ENCODE measurements at places on chromosomes 3 and 15. TPM values are rescaled to one million over a fixed set of nuclear protein-coding genes. Genes with fewer than 3 reads are reported as not detected.

ZNF660 gene
- 2.3 TPM for polyA plus RNA-seq

NEDD4 gene
- polyA plus RNA-seq = 4.4 TPM

MESP1 gene
- 0.50 TPM for polyA plus RNA-seq

TMEM266 gene
- 1.2 TPM for polyA plus RNA-seq

STRIT1 gene
- polyA plus RNA-seq = 0.32 TPM

LDHAL6B gene
- not detected for polyA plus RNA-seq

NRROS gene
- polyA plus RNA-seq = 5.2 TPM

LINGO1 gene
- 0.75 TPM for polyA plus RNA-seq

C3orf85 gene
- 0.32 TPM for polyA plus RNA-seq

KNSTRN gene
- 12.5 TPM for polyA plus RNA-seq

PRC1 gene
- polyA plus RNA-seq = 18.7 TPM

CHRNA7 gene
- 1.1 TPM for polyA plus RNA-seq

GRCh38 chr3:55661141-55661540 lies 174.0 kb upstream of the WNT5A start:
- H3K27me3 ChIP-seq = no peaks in the 10 kb centered on the region
- no peaks in the 10 kb centered on the region for H3K36me3 ChIP-seq
- peaks cover 25% of the 10 kb centered on the region for H3K4me1 ChIP-seq
- H3K4me3 ChIP-seq = no peak overlapping the region

GRCh38 chr3:112171144-112171543 lies 38.1 kb upstream of the GCSAM start:
- no peaks in the 10 kb centered on the region for H3K4me1 ChIP-seq
- no peaks in the 10 kb centered on the region for H3K36me3 ChIP-seq
- no peak overlapping the region for H3K27ac ChIP-seq
- no peaks in the 10 kb centered on the region for H3K27me3 ChIP-seq

- DNase-seq = no peak
- H3K27ac ChIP-seq = no peak overlapping the region
- peaks cover 10% of the 10 kb centered on the region for H3K36me3 ChIP-seq
Measured at GRCh38 chr15:43484455-43484854, 8.5 kb downstream of the TP53BP1 start.

DNA sequence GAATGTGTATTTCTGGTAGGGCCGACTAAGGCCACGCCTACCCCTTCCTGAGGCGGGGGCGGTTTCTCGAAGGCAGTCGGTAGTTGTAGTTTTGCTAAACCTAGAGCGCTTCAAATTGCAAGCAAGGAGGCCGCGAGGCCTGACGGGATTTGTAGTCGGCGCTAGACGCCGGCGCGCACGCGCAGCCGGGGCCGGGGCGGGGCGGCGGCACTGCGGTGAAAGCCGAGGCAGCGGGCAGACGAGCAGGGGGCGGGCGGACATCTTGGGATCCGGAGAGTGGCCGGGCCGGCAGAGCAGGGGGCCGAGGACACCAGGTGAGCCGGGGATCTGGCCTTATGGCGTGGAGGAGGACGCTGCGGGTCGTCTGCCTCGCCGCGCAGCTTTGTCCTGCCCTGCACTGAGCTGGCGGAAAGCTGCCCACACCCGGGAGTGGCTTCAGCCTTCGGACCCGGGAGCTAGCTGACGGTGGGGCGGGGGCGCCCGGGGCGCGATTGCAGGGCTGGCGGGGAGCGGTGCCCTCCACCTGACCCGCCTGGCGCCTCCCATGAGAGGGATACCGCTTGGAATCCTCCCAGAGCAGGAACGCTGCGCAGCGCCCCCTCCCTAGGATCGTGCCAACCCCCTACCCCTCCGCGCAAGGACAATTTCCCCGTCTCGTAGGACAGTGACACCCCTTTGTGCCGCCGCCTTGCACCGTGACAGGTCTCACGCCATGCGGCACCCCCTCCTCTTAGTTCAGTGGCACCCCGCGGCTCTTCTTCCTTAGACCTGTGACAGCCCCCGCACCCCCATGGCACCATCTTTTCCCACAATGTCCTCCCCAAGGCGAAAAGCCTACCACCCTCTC lies at the start of gene AP2M1:
AP2M1 (plus strand) TSS at position 210 of the 847 bp plus-strand sequence. CDS start 2,139 bp downstream, outside the sequence.
- DNase-seq = peak; percentile 98
- peaks cover 28% of the 10 kb centered on the region for H3K4me1 ChIP-seq

DNA sequence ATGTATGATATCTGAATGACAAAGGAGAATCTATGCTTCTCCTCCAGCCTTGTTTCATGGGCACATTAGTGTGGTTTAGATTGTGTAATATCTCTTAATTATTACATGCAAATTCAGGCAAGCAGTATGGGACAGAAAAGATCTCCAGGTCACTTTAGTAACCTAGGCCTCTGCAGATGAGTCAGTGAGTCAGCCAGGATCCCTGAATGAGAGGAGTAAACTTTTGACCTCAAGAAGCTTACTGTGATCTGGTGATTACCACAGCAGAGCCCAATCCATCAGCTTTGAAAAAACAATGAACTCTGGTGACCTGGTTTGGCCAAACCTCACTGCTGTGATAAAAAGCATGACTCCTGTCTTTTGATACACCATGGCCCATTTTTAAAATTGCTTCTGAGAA lies 107.8 kb downstream of the LRRN1 start:
- H3K27me3 ChIP-seq = no peaks in the 10 kb centered on the region
- H3K27ac ChIP-seq = no peak overlapping the region
- DNase-seq = no peak
- H3K36me3 ChIP-seq = no peaks in the 10 kb centered on the region

GRCh38 chr15:91271565-91272153 lies 171.6 kb downstream of the SV2B start:
- H3K27me3 ChIP-seq = peaks cover 3% of the 10 kb centered on the region
- H3K27ac ChIP-seq = no peak overlapping the region
- no peak overlapping the region for H3K4me3 ChIP-seq
- H3K4me1 ChIP-seq = no peaks in the 10 kb centered on the region

GRCh38 chr3:13712682-13713180 lies 163.8 kb downstream of the FBLN2 start:
- DNase-seq = no peak
- H3K36me3 ChIP-seq = no peaks in the 10 kb centered on the region
- H3K4me1 ChIP-seq = no peaks in the 10 kb centered on the region
- no peak overlapping the region for H3K27ac ChIP-seq
- H3K4me3 ChIP-seq = no peak overlapping the region
- H3K27me3 ChIP-seq = no peaks in the 10 kb centered on the region

- H3K36me3 ChIP-seq = no peaks in the 10 kb centered on the region
- no peak overlapping the region for H3K27ac ChIP-seq
- H3K4me1 ChIP-seq = no peaks in the 10 kb centered on the region
- no peak overlapping the region for H3K4me3 ChIP-seq
- H3K27me3 ChIP-seq = no peaks in the 10 kb centered on the region
- no peak for DNase-seq
Measured at GRCh38 chr3:137866933-137867332, 102.8 kb downstream of the SOX14 start.

Measured in thymus (tissue), 14 donors.